ENCODE measurements at places on chromosomes 11 and 22. TPM values are rescaled to one million over a fixed set of nuclear protein-coding genes. Genes with fewer than 3 reads are reported as not detected.

The OR51E2 gene
- not detected for polyA plus RNA-seq

The FGF3 gene
- polyA plus RNA-seq, result not detected

The OTOG gene
- not detected for polyA plus RNA-seq

DNA sequence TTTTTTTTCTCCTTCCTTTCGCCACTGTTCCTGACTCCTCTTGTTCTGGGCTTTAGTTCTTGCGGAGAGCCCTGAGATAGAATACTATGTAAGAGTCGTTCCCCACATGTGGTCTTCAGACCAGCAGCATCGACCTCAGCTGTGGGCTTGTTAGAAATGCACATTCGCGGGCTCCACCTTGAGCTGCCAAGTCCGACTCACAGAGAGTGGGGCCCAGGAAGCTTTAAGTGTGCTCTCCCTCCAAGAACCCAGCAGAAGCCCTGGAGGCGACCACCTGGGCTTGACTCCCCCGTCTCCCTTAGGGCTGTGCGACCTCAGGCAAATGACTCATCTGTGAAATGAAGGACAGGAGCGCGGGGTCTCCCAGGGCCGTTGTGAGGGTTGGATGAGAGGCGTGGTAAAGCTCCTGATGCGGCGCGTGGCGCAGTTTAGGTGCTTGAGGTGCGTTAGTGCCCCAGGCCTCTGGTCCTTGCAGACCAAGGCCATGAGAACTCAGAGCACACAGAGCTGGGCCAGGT is 18.8 kb downstream of the SAMM50 start:
- H3K27me3 ChIP-seq, result no peaks in the 10 kb centered on the region
- DNase-seq, result no peak
- H3K4me1 ChIP-seq, result no peaks in the 10 kb centered on the region
- peaks cover 31% of the 10 kb centered on the region for H3K36me3 ChIP-seq
- no peak overlapping the region for H3K4me3 ChIP-seq

The SPTBN2 gene
- 11.1 TPM for polyA plus RNA-seq
